ENCODE measurements at places on chromosomes 2 and 18.

DNA sequence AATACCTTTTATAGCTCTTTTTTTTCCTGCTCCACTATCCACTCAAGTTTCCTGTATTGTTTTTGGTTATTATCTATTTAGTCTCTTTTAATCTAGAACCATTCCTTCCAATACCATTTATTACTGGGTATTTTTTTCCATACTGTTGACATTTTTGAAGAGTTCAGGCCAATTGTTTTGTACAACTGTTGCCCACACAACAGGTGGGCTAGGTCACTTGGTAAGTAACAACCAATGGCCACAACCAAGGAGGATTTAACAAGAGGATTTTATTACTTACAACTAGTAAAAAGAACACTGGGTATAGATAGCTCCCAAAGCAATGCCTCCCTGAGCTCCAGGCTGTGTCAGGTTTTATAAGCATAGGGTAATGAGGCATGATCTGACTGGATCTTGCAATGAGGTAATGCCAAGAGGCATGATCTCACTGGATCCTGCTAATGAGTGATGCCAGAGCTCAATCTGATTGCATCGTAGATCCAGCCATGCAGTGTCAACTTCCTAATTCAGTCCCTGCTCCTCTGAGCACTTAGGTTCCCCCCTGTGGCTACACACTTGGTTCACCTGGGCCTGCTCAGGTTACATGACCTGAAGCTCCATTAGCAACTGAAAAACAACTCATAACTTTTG is 7.1 kb upstream of the CEP68 start:
- no peak for DNase-seq
- H3K36me3 ChIP-seq = no peaks in the 10 kb centered on the region
- H3K4me3 ChIP-seq = no peak overlapping the region
- H3K27ac ChIP-seq = no peak overlapping the region

GRCh38 chr2:239822146-239822831 is 202.9 kb downstream of the NDUFA10 start:
- no peak for DNase-seq
- no peaks in the 10 kb centered on the region for H3K36me3 ChIP-seq
- H3K4me1 ChIP-seq = no peaks in the 10 kb centered on the region
- H3K27me3 ChIP-seq = peaks cover 9% of the 10 kb centered on the region

- no peak overlapping the region for H3K4me3 ChIP-seq
- H3K27ac ChIP-seq = no peak overlapping the region
- H3K4me1 ChIP-seq = no peaks in the 10 kb centered on the region
- no peaks in the 10 kb centered on the region for H3K36me3 ChIP-seq
- H3K27me3 ChIP-seq = no peaks in the 10 kb centered on the region
These were observed 248.7 kb upstream of the PIK3C3 start for GRCh38 chr18:41706301-41706700.

DNA sequence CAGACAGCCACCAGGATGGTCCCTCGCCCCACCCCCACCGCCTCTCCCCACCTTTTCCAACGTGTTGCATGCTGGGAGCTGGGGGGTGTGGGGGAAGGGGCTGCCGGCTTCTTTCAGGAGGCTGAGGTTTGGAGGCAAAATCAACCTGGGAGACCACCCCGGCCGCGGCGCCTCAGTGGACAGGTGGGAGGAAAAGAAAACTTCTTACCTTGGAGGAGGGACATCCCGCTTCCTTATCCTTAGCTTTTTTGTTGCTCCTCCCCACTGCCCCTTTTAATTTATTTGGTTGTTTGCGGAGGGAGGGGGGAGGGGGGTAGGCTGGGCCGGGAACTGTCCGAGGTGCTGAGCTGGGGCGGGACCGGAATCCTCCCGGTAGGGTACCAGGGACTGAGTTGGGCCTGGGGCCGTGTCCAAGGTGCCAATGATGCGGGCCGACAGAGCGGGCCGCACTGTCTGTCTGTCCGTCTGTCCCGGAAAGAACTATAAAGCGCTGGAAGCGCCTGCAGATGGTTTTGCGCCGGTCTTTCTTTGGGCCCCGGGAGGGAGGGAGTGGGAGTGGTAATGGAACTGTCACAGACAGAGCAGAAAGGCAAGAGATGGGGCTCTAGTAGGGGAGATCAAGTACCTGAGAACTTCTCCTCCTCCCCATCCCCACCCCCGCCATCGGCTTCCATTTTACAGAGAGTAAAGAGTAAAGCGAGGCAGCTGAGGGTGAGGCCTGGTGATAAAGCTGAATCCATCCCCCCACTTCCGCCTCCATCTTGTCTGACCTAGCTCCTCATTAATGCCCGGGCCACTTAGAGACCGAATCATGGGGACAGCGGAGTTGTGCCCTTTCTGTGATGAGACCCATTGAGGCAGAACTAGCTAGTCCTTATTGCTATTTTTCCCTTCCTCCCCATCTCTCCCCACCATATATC is 2.4 kb downstream of the CDK5R2 start:
- peaks cover 10% of the 10 kb centered on the region for H3K4me1 ChIP-seq
- no peak overlapping the region for H3K4me3 ChIP-seq
- no peaks in the 10 kb centered on the region for H3K36me3 ChIP-seq
- H3K27ac ChIP-seq = no peak overlapping the region
- no peak for DNase-seq

DNA sequence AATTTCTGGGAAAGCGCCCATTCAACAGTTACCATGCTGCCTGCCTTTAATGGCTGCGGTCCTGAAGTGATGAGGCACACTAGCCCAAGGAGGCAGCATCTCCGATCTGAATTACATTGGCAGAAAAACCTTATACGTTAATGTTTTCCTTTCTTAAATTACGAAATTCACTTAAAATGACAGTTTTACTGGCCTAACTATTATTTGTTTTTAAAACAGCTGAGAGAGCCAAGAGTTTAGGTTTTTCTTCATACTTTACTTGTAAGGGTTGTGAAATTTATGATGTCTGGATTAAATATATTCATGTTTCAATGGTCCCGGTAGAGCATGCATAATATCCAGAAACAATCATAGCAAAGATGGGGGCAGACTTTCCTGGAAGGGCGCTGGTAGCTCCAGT is 115.2 kb upstream of the REV1 start:
- H3K36me3 ChIP-seq = no peaks in the 10 kb centered on the region
- no peak overlapping the region for H3K27ac ChIP-seq
- H3K27me3 ChIP-seq = no peaks in the 10 kb centered on the region
- no peak for DNase-seq
- H3K4me3 ChIP-seq = no peak overlapping the region
- H3K4me1 ChIP-seq = no peaks in the 10 kb centered on the region

DNA sequence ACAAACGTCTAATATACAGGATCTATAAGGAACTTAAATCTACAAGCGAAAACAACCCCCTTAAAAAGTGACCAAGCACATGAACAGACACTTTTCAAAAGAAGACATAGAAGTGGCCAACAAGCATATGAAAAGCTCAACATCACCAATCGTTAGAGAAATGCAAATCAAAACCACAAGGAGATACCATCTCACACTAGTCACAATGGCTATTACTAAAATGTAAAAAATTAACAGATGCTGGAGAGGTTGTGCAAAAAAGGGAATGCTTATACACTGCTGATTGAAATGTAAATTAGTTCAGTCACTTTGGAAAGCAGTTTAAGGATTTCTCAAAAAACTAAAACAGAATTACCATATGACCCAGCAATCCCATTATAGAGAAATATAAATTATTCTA is 1148.5 kb upstream of the FAM98A start:
- DNase-seq = no peak
- no peak overlapping the region for H3K4me3 ChIP-seq
- H3K27me3 ChIP-seq = no peaks in the 10 kb centered on the region
- no peaks in the 10 kb centered on the region for H3K36me3 ChIP-seq
- no peaks in the 10 kb centered on the region for H3K4me1 ChIP-seq
- H3K27ac ChIP-seq = no peak overlapping the region

- no peak overlapping the region for H3K27ac ChIP-seq
- DNase-seq = no peak
- peaks cover 7% of the 10 kb centered on the region for H3K4me1 ChIP-seq
- H3K27me3 ChIP-seq = no peaks in the 10 kb centered on the region
- no peaks in the 10 kb centered on the region for H3K36me3 ChIP-seq
These were observed 71.0 kb downstream of the DCDC2C start for GRCh38 chr2:3774336-3774735.

DNA sequence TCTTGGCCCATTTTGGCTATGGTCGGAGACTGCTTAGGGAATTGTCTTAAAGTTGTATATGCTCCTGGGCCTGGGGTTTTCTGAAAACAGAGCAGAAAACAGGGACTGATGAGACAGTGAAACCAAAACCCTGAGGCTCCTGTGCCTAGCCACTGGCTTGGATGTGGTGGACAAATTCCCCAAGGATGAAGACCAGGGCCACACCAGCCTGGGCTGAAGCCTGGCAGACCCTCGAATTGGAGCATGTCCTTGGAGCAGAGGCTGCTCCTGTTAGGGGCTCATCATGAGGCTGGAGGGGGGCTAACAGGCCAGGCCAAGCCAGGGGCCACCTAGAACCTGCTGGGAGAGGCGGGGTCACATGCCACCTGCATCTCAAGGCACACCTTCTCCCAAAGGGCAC is 68.1 kb downstream of the STPG4 start:
- no peak overlapping the region for H3K4me3 ChIP-seq
- no peaks in the 10 kb centered on the region for H3K27me3 ChIP-seq
- peaks cover 28% of the 10 kb centered on the region for H3K4me1 ChIP-seq
- no peak overlapping the region for H3K27ac ChIP-seq
- DNase-seq = no peak
- H3K36me3 ChIP-seq = no peaks in the 10 kb centered on the region

DNA sequence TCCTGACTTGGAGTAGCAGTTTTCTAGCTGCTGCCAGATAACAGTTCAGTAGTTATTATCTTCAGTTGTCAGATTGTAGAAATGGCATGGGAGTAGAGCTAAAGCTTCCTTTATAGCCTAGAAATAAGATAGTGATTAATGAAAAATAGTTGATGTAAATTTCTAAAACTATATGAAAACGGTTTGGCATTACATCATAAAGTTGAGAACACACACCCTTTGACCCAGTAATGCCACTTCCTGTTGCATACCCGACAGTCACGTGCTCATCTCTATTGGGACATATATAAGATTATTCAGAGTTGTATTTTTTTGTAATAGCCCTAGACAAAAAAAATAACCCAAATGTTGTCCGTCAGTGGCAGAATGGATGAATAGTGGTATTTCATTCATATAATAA is 39.4 kb upstream of the ASB1 start:
- DNase-seq = no peak
- no peaks in the 10 kb centered on the region for H3K27me3 ChIP-seq
- no peaks in the 10 kb centered on the region for H3K4me1 ChIP-seq
- H3K36me3 ChIP-seq = no peaks in the 10 kb centered on the region
- H3K27ac ChIP-seq = no peak overlapping the region

DNA sequence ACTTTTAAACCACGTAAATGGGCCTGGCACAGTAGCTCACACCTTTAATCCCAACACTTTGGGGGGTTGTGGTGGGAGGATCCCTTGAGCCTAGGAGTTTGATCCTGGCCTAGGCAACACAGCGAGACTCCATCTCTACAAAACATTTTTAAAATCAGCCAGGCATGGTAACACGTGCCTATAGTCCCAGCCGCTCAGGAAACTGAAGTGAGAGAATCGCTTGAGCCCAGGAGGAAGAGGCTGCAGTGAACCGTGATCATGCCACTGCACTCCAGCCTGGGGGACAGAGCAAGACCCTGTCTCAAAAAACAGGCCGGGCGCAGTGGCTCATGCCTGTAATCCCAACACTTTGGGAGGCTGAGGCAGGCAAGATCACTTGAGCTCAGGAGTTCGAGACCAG is 12.2 kb downstream of the ROCK1 start:
- no peak overlapping the region for H3K4me3 ChIP-seq
- DNase-seq = no peak
- H3K27ac ChIP-seq = no peak overlapping the region
- H3K27me3 ChIP-seq = no peaks in the 10 kb centered on the region
- H3K36me3 ChIP-seq = no peaks in the 10 kb centered on the region

DNA sequence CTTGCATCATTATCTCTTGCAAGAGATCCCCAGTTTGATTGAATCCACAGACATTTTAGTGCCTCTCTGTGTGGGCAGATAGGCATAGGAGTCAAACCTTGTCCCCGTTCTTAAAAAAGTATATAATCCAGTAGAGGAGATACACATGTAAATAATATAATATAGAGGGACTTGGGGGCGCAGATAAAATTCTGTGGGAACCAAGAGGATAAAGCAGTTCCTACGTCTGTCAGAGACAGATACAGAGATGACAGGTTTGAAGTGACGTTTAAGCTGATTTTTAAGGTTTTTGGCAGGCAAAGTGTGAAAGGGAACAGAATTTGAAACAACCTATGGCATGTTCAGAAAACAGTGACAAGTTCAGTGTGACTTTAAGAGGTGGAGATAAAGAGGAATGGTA is 63.1 kb downstream of the CAB39 start:
- peak overlapping the region; percentile 84 for H3K27ac ChIP-seq
- DNase-seq = no peak
- no peaks in the 10 kb centered on the region for H3K27me3 ChIP-seq
- peaks cover 72% of the 10 kb centered on the region for H3K4me1 ChIP-seq
- H3K36me3 ChIP-seq = peaks cover 65% of the 10 kb centered on the region
- no peak overlapping the region for H3K4me3 ChIP-seq

GRCh38 chr2:20620696-20621365 is 30.1 kb downstream of the HS1BP3 start:
- H3K27me3 ChIP-seq = no peaks in the 10 kb centered on the region
- peaks cover 11% of the 10 kb centered on the region for H3K36me3 ChIP-seq
- H3K27ac ChIP-seq = no peak overlapping the region
- peaks cover 36% of the 10 kb centered on the region for H3K4me1 ChIP-seq
- DNase-seq = no peak
- no peak overlapping the region for H3K4me3 ChIP-seq

GRCh38 chr2:182619276-182619675 is 96.8 kb upstream of the DNAJC10 start:
- DNase-seq = no peak
- no peaks in the 10 kb centered on the region for H3K27me3 ChIP-seq
- peaks cover 47% of the 10 kb centered on the region for H3K4me1 ChIP-seq

DNA sequence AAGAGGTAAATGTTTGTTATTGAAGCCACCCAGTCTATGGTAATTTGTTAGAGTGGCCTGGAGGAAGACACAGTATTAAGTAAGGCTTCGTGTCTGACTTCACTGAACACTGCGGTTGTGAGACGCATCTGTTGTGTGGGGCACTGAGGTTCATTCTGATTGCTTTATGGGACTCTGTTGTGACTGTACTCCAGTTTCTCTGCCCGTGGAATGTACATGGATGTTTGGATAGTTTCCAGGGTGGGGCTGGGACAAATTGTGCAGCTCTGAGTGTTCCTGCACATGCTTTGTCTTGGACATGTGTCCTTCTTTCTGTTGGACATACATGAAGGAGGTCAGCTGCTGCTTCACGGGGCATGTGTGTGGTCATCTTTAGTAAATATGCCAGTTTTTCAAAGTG is 58.6 kb downstream of the ODC1 start:
- H3K4me1 ChIP-seq = peaks cover 45% of the 10 kb centered on the region
- H3K27me3 ChIP-seq = no peaks in the 10 kb centered on the region
- no peaks in the 10 kb centered on the region for H3K36me3 ChIP-seq
- peak; percentile 56 for DNase-seq
- peak overlapping the region; percentile 8 for H3K27ac ChIP-seq

DNA sequence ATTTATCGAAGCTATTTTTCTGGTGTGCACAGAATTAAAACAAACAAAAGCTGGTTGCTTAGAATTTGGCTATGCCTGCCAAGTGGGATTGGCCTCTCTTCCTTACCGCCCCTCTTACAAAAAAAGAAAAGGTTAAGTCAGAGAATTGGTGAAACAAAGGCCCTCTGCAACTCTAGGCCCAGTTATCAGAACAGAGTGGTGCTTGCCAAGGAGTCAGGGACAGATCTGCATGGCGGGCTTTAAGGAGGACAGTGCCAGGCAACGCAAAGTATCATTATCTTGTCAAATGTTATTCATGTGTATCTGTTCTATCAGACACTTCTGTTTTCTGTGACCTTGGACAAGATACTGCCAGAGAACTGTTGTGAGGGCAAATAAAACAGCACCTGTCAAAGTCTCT is 78.3 kb downstream of the TGIF1 start:
- H3K27me3 ChIP-seq = no peaks in the 10 kb centered on the region
- no peak overlapping the region for H3K4me3 ChIP-seq
- H3K4me1 ChIP-seq = peaks cover 14% of the 10 kb centered on the region
- H3K27ac ChIP-seq = no peak overlapping the region
- H3K36me3 ChIP-seq = no peaks in the 10 kb centered on the region
- DNase-seq = no peak

All from SJSA1 (cell line).